NK-92 treated with Interleukin-12 subunit alpha and Interleukin-12 subunit beta, amount 100 ng/mL, for 24 hours (cell line): ENCODE measurements at places on chromosomes 5 and 9.

GRCh38 chr9:108382310-108382709, 473.5 kb downstream of the ACTL7B start:
- no peak for DNase-seq

GRCh38 chr5:158638396-158638795, 461.3 kb downstream of the EBF1 start:
- no peak for DNase-seq

DNA sequence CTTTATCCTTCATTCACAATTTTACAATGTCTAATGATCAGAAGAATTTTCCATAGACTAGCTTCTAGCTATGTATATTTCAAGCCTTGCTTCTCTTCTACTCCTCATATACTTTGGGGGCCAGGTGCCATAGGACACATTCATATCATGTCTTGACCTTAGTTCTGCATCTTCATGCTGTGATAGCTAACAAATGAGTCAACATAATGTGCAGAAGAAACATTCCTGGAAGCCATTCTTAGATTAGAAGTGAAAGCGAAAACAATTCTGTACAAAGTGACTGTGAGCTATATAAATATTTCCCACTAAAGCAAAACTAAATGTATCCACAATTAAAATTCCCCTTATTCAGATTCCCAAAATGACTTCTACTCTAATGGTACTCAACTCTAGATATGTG, 320.2 kb upstream of the NREP start:
- no peak for DNase-seq

DNA sequence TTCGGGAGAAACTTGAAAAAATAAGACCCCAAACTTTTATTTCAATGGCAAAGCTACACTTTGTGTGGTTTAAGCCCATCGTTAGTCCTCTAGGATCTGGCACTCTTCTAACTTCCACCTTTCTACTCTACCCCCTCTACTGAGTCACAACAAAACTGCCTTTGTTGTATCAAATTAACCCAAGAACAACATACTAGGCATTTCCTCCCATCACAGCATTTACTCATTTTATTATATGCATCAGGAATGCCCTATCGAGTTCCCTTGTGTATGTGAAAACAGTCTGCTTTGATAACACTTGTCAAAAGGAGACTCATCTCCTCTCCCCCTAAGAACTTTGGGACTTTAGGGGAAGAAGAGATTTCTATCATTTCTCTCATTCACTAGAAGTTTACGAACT, 158.9 kb upstream of the FREM1 start:
- DNase-seq = no peak

DNA sequence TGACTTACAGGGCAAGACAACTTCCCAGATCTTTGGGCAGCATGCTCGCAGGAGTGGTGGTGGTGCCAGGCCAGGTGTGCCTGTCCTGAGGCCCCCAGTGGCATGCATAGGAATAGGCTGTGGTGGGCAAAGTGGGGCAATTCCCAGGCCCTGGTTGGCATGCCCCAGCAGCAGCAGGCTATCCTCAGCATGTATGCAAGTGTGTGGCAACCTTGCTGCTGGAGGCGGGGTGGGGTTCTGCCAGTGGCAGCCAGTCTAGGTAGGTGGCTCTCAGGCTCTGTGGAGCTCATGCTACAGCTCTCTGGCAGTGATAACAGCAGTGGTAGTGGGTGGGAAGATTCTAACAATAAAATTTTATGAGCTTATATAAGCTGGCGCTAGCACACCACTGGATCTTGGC, 27.7 kb upstream of the C6 start:
- no peak for DNase-seq

- DNase-seq = no peak
These were observed 100.4 kb upstream of the C9orf72 start for GRCh38 chr9:27673641-27674040.

- DNase-seq = no peak
These were observed 26.5 kb upstream of the NEK6 start for GRCh38 chr9:124231095-124231737.

- no peak for DNase-seq
These were observed 64.1 kb upstream of the FCN1 start for GRCh38 chr9:134981829-134982228.

DNA sequence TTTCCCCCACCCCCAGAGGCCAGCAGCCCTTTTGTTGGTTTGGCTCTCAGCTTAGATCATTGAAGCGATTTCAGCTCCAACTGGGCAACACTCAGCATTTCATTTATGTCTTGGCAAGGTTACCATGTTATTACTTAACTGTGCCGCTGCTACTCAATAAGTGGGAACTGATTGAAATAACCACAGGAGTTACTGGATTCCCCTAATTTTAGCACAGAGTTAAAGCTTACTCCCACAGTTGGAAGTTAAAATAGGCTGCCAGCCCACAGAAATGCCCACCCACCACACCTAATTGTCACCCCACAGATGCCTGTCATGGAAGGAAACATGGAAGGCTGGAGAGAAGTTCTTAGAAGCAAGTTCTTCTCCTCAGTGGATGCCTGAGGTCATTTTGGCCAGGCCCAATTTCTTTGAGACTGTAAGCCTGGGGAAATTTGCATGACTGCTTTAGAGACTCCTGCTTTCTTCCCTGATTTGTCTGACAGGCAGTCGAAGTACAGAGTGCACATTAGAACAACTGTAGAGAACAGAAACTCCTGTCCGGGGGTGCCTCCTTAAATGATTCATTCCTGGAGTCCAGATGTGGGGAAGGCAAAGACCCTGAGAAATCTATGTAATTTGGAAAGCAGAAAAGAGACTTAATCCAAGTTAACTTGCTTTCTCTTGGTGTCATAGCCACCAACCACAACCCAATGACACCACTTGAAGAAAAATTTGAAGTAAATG, 370.0 kb downstream of the ZSWIM6 start:
- no peak for DNase-seq

DNA sequence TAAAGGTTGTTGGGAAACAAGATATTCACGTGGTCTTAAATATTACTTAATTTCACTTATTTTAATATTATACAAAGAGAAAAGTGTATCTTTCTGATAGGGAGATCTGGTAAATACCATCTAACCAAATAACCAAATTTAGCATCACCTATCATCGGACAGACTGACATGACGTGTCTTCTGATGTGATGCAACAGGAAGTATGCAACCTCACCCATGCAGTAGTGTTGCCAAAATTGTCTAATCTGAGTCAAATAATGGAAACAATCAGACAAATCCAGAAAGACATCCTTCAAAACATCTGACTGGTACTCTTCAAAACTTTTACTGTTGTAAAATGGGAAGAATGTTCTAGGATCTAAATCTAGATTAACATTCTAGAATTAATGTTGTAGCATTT, 148.0 kb downstream of the FGF1 start:
- DNase-seq = no peak

- no peak for DNase-seq
These were observed 12.1 kb downstream of the GALNT10 start for GRCh38 chr5:154202379-154203260.

DNA sequence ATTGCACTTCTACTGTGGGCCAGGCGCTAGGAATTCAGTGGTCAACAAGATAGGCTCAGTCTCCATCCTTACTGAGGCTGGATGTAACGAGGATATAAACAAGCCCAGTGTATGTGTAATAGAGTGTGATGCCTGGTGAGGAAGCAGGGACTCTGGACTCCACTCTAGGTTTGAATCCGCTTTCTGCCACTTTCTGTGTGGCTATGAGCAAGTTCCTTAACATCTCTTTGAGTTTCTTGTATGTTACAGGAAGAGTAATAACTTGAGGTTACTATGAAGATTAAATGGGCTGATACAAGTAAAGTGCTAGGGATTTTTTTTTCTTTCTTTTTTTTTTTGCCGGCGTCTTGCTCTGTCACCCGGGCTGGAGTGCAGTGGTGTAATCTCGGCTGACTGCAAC, 12.4 kb downstream of the DOCK2 start:
- DNase-seq = no peak

GRCh38 chr5:134148316-134148715, 28.4 kb downstream of the SKP1 start:
- DNase-seq = no peak

DNA sequence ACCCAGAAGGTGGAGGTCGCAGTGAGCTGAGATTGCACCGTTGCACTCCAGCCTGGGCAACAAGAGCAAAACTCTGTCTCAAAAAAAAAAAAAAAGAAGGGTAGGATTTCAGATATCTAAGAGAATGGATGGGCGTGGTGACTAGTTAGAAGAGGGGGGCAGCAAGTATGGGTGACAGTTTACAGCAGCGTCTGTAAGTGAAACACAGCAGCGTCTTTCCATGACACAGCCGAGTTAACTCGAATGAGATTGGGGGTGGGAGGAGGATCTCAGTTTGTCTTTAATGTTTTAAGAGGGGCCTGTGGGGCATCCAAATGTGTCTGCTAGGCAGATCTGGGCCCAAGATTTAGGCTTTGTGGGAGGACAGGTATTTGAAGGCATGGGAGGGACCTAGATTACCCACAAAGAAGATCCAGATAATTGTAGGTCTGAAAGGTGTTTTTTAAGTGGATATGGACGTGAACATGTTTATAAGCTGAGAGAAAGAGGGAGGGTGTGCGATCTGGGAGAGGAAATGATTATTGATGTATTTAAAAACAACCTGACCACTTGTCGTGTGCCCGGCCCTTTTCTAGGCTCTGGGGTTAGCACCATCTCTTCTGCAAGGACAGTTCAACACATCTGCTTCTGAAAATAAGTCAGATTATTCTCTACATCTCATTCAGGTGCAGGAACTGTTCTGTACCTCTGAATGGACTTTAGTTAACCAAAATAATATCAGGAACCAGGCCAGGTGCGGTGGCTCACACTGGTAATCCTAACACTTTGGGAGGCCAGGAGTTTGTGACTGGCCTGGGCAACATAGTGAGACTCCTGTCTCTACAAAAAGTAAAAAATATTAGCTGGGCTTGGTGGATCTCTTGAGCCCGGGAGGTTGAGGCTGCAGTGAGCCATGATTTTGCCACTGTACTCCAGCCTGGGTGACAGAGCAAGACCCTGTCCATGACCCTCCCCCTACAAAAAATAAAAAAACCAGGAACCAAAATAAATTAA, 2.5 kb downstream of the CEP78 start:
- DNase-seq = no peak

DNA sequence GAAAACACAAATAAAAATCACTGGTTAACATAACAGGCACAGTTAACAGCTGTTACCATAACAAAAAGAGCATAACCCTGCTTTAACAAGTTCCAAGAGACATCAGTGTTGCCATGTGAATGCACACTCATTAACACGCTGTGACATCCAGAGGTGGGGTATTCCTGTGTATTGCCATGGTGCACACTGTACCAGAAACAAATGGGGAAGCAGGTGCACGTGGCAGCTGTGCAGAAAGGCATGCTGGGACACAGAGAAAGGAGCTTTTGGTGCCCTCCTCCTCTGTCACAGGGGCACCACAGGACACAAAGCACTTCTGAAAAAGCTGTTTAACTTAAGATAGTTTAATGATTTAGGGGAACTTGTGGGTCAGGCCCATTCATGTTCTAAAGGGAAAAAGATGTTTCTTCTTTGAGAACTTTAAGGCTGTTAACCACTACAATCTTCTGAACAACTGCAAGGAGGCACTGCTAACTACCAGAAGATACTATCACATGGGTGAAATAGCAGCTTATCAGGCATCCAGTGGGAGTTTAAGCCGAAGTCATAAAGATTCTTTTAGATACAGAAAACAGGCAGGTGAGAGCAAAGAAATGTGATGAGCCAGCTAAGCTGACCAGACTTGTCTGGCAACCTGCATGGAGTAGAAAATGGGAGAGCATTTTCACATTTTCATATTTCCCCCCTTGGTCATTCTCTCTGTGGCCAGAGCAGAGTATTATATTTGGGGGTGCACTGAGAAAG, 56.4 kb upstream of the GOLPH3 start:
- no peak for DNase-seq

GRCh38 chr9:1047591-1048230, 2.4 kb upstream of the DMRT2 start:
- no peak for DNase-seq

GRCh38 chr9:133715866-133716563, 22.1 kb downstream of the SARDH start:
- DNase-seq = no peak

DNA sequence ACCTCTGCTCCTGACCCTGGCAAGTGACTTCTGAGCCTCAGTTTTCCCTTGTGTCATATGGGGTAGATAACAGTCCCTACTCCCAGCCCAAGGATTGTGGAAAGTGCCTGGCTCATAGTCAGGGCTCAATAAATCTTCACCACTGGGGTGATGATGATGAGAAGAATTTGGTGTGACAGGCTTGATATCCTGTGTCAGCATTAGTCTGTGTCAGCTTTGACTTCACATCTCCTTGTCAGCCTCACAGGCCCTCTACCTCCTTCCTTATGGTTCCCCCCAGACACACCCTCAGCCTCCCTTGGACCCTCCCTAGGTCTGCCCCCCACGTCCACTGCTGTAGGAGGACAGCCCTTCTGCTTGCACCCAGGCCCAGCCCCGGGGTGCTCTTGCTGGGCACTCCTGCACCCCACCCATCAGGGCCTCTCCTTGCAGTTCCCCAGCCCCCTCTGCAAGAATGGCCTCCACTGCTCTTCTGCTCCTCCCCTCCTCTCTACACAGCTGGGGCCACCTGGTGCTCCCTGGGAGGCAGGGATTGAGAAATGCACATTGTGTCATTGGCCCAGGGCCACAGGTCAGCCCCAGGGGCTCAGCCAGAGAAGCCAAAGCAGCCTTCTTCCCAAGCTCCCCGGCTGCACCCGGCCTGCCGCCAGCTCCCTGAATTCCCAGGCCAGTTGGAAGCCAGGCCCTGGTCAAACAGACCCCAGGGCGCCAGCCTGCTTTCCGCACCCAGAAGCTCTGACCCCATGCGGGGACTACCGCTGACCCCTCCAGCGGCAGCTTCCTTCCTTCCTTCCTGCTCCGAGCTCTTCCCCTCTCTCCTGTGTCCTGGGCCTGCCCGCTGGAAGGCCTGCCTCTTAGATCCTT, 7.7 kb downstream of the FGFR4 start:
- no peak for DNase-seq

DNA sequence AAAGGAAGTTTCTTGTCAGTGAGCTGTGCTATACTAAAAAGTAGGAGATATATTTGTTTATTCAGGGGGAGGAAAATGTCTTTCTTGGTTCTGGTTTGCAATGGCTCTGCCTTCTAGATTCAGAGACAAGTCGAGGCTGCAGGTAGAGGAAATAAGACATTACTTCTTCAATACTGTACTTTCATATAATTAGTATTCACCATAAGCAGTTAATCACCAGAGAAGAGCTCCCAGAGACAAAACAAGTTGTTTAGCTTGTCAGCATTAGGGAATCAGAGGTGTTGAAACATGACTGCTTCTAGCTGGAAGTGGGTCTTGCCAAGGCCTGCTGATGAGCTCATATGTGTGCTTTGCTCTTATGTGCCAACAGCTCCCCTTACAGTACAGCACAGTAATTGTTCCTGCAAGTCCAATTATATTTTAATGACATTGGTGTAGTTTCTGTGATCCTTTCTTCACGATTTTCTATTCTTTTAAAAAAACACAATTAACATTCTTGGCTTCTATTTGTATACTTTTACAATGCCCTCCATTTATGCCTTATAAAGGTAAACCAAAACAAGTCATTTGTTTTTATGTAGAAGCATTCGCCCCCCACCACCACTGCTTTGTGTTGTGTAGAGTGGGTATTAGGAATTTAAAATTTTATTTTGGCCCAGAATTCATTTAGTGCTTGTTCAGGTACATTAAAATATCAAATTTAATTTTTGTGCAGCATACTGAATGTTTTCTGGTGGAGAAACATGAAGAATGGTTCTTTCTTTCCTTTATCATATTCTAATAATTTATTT, 112.2 kb downstream of the RPS23 start:
- DNase-seq = no peak

GRCh38 chr5:6439588-6440550, 8.8 kb upstream of the UBE2QL1 start:
- no peak for DNase-seq

- DNase-seq = no peak
These were observed 188.7 kb upstream of the TLE4 start for GRCh38 chr9:79383096-79383495.
